ENCODE measurements at places on chromosomes 4 and X.

DNA sequence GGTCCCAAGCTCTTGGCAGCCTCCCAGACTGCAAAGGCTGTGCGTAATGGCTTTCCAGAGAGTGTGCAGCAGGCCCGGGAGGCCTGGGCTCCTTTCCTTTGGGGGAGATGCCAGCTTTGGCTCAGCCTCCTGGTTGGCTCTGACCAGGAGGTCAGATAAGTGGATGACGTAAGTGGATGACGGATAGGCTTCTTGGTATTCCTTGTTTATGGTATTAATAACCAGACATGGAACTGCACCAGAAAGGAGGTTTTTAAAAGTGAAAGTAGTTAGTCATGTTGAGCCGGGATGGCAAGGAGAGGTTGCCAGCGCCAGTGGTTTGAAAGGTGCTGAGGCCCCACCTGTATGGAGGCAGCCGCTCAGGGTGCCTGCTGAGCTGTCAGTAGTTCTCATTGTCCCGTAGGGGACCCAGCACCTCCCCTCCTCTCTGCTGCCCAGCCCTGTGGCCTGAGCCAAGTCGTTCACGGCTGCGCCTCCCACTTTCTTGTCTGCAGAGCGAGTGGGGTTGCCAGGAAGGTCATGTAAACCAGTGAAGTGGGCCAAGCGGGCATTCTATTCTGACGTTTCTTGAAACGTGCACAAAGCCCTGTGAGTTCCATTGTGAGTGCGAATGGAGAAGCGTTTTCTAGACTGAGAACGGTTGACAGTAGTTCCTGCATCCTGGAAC is 28.7 kb upstream of the STOX2 start:
- DNase-seq, result no peak

DNA sequence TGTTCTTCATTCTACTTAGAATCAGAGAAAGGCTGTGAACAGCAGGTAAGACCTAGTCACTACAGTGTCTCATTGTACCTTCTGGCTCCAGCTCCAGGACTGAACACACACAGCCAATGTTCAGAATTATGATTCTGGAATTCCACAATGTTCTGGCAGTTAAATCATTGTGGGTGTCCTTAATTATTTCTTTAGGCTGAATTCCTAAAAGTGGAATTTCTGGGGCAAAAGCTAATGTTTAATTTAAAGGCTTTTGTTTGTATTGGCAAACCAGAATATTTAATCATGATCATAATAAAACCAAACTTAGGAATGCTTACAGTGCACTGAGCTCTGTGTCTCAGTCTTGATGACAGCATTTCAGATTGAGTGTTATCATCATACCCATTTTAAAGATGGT is 67.0 kb upstream of the FAT1 start:
- DNase-seq, result no peak

DNA sequence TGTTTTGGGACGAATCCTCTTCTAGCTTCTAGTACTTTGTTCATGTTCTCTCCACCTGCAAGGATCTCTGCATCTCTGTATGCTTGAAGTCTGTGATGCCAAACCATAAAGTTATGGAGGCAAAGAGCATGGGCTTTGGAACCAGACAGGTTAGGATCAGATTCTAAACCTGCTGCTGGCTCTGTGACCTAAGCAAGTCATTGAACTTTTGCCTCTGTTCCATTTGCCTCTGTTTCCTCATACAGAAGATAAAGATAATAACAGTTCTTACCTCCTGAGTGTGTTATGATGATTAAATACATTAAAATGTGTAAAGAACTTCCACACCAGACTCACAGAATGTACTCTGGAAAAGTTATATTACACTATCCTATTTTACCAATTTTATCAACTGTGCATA is 41.5 kb upstream of the RELL1 start:
- DNase-seq, result no peak

GRCh38 chr4:152536545-152537182 is 772 bp upstream of the FBXW7 start:
- no peak for DNase-seq

- DNase-seq, result no peak
Observed at GRCh38 chr4:115260195-115260594, 146.8 kb upstream of the NDST4 start.

GRCh38 chrX:124086411-124086810 is 124.9 kb downstream of the STAG2 start:
- no peak for DNase-seq

DNA sequence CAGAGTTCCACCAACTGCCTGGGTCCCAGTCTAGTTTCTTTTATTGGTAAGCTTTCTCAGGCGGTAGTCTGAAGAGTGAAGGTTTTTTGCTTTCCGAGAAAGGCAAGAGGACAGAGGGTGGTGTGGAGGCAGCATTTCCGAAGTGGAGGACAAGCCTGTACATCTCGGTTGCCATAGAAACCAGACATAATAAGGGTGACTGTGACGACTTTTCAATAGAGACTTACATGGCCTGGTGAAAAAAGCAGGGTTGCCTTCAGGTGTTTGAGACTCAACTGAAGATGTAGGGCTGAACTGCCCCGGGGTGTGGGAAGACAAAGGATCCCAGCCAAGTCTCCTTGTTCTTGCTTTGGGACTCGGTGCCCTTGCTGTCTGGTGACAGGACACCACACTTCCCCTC is 53.6 kb upstream of the RAB40AL start:
- no peak for DNase-seq

GRCh38 chrX:115553171-115553570 is 7.8 kb upstream of the PLS3 start:
- no peak for DNase-seq

GRCh38 chrX:74216421-74216820 is 87.6 kb upstream of the ZCCHC13 start:
- DNase-seq, result no peak

DNA sequence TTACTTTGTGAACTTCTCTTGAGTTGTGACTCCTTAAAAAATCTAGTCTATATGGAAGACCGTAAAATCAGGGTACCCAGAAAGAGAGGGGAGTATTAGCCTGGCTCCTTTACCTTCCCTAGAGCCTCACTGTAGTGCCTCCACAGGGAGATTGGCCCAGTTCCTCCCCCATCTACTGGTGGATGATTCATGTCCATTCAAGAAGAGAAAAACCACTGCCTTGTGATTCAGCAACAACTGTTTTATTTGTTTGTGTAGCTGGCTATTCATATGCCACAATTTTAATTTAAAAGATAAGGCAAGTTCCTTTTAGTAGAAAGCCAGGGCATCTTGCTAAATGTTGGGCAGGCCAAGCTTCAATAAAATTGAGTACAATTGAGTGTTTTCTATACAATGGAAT is 221.8 kb upstream of the KCNIP4 start:
- no peak for DNase-seq
